Thoracic aorta (tissue), 2 donors: ENCODE measurements at places on chromosomes 6 and 20.

GRCh38 chr6:41560431-41561192 is 14.4 kb downstream of the FOXP4 start:
- H3K4me1 ChIP-seq: no peaks in the 10 kb centered on the region
- DNase-seq: no peak
- peak overlapping the region; percentile 64 for H3K4me3 ChIP-seq
- no peaks in the 10 kb centered on the region for H3K27me3 ChIP-seq
- peaks cover under 1% of the 10 kb centered on the region for H3K36me3 ChIP-seq
- H3K27ac ChIP-seq: no peak overlapping the region

DNA sequence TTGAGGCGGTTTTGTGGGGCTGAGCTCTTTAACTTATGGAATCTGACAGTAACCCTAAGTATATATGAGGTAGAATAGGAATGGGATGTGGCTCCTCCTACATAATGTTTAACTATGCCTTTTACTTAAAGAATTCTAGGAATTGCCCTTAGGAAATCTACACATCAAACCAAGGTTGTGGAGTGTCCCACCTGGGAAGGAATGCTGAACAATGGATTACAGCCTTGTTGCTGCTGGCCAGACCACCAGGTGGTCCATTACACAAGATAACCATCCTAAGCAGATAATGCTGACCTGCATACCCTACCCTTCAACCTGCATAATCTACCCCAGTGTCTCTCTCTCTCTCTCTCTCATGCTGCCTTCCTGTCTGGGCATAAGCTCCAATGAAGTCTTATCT is 35.0 kb upstream of the SLC22A16 start:
- H3K4me3 ChIP-seq: no peak overlapping the region
- no peak for DNase-seq
- H3K27me3 ChIP-seq: no peaks in the 10 kb centered on the region
- no peaks in the 10 kb centered on the region for H3K36me3 ChIP-seq
- peaks cover 4% of the 10 kb centered on the region for H3K4me1 ChIP-seq

GRCh38 chr6:37357288-37357687 is 3.5 kb downstream of the RNF8 start:
- no peaks in the 10 kb centered on the region for H3K27me3 ChIP-seq
- H3K27ac ChIP-seq: no peak overlapping the region
- no peak for DNase-seq
- H3K4me1 ChIP-seq: peaks cover 3% of the 10 kb centered on the region
- H3K4me3 ChIP-seq: no peak overlapping the region

DNA sequence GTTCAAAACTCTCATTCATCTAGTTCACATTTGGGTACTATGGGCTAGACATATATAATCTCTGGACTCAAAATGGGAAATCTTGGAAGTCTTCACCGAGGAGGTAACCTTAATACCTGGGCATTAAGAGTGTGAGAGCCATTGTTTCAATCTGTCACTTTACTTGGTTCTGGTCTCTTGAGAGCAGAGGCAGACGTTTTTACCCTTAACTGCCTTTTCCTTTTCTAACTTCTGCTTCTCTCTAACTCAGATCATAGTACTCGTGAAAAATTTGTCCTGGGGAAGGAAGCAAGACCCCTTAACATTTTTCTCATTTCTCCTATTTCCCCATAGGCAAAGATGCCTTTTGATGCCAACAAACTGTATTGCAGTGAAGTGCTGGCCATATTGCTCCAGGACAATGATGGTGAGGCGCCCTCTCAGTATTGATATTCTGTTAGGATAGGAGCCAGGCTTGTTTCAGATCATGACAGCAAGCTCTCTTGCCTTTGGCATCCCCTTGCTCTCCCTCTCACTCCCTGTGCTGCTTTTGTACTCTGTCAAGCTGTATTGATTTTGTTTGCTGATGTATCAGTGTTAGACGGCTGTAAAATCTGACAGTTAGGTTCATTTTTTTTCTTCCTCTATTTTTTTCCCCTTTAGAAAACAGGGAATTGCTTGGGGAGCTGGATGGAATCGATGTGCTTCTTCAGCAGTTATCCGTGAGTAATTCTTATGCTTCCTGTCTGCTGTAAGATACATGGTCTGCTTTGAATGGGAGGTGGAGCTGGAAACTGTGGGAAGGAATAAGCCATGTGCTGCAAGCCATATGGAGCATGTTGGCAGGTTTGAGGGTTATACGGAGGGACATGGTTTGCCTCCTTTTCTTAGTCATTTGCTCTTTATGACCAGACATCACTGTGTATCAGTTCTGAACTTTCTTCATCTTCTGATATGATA is 83.5 kb downstream of the CTNNBL1 start:
- no peak overlapping the region for H3K27ac ChIP-seq
- no peak for DNase-seq
- no peak overlapping the region for H3K4me3 ChIP-seq
- H3K4me1 ChIP-seq: no peaks in the 10 kb centered on the region

DNA sequence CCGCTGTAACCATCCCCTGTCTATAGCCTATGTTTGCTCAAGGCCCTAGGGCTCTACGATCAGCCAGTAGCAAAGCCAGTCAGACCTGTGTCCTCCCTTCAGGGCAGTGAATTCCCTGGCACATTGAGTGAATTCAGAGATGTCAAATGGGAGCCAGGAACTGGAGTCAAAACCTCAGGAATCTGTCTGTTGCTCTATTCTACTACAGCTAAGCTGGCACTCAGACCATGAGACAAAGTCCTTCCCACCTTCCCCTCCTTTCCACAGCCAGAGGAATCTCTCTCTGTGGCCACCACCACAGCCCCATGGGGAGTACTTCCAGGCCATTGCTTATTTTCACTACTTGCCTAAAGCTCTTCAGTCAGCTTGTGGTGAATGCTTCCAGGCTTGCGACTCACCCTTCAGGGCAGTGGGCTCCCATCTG is 82.0 kb downstream of the PKIB start:
- H3K27me3 ChIP-seq: no peaks in the 10 kb centered on the region
- no peak overlapping the region for H3K4me3 ChIP-seq
- H3K4me1 ChIP-seq: no peaks in the 10 kb centered on the region
- DNase-seq: no peak
- H3K27ac ChIP-seq: no peak overlapping the region
- no peaks in the 10 kb centered on the region for H3K36me3 ChIP-seq

- H3K27me3 ChIP-seq: no peaks in the 10 kb centered on the region
- no peak for DNase-seq
- H3K27ac ChIP-seq: no peak overlapping the region
- H3K36me3 ChIP-seq: no peaks in the 10 kb centered on the region
- H3K4me3 ChIP-seq: no peak overlapping the region
- H3K4me1 ChIP-seq: no peaks in the 10 kb centered on the region
Measured at GRCh38 chr20:35297155-35297554, 4.9 kb upstream of the FAM83C start.

GRCh38 chr20:9114709-9115108 is 45.8 kb downstream of the PLCB4 start:
- DNase-seq: no peak
- peaks cover 36% of the 10 kb centered on the region for H3K4me1 ChIP-seq

- no peaks in the 10 kb centered on the region for H3K4me1 ChIP-seq
- no peak overlapping the region for H3K27ac ChIP-seq
- H3K4me3 ChIP-seq: no peak overlapping the region
- H3K36me3 ChIP-seq: no peaks in the 10 kb centered on the region
- DNase-seq: no peak
- H3K27me3 ChIP-seq: no peaks in the 10 kb centered on the region
Measured at GRCh38 chr6:51489133-51489532, 598.3 kb downstream of the PKHD1 start.

DNA sequence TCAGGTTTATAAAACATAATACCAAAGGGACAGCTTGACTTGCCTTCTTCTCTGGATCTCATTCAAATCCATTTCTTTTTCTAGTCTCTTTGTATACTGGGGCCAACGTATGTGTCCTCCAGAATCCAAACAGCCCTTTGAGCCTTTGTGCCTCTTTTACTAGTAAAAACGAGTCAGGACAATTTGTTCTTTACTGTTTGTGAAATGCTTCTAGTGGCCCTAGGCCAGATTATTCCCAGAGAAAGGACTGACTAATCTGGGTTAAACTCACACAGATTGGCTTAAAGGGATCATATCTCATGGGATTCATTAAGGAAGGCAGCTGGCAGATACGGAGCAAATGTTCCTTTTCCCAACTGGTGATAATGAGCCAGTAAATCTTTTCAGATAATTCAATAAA is 32.1 kb upstream of the MANEA start:
- no peak for DNase-seq
- no peaks in the 10 kb centered on the region for H3K27me3 ChIP-seq
- no peaks in the 10 kb centered on the region for H3K36me3 ChIP-seq
- H3K27ac ChIP-seq: no peak overlapping the region
- no peak overlapping the region for H3K4me3 ChIP-seq

GRCh38 chr6:167129159-167129558 is 6.3 kb downstream of the CCR6 start:
- H3K27me3 ChIP-seq: no peaks in the 10 kb centered on the region
- H3K36me3 ChIP-seq: no peaks in the 10 kb centered on the region
- no peak overlapping the region for H3K4me3 ChIP-seq
- H3K27ac ChIP-seq: no peak overlapping the region

- no peaks in the 10 kb centered on the region for H3K4me1 ChIP-seq
- no peak overlapping the region for H3K27ac ChIP-seq
- no peak overlapping the region for H3K4me3 ChIP-seq
- H3K27me3 ChIP-seq: no peaks in the 10 kb centered on the region
- no peaks in the 10 kb centered on the region for H3K36me3 ChIP-seq
- DNase-seq: no peak
Measured at GRCh38 chr6:168248148-168248620, 71.4 kb downstream of the DACT2 start.

DNA sequence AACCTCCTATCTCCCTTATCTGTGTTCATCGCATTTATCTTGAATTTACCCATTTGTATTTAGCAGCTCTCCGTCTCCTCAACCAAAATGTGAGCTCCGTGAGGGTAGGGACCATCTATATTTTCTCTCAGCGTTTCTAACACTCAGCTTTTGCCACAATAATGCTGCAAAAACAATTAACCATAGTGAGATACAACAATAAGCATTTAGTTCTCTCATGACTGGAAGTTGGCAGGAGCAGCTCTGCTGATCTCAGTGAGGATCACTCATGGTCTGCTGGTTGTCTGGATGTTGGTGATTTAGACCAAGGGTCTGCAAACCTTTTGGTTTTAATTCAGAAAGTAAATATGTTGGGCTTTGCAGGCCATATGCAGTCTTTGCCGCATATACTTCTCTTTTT is 394.8 kb upstream of the RNF217 start:
- no peaks in the 10 kb centered on the region for H3K36me3 ChIP-seq
- no peak overlapping the region for H3K4me3 ChIP-seq
- H3K27ac ChIP-seq: no peak overlapping the region
- no peaks in the 10 kb centered on the region for H3K27me3 ChIP-seq
- no peaks in the 10 kb centered on the region for H3K4me1 ChIP-seq
- DNase-seq: no peak

GRCh38 chr6:39347206-39347605 is 24.7 kb upstream of the KCNK16 start:
- H3K27ac ChIP-seq: no peak overlapping the region
- DNase-seq: no peak
- H3K36me3 ChIP-seq: no peaks in the 10 kb centered on the region
- no peaks in the 10 kb centered on the region for H3K27me3 ChIP-seq

DNA sequence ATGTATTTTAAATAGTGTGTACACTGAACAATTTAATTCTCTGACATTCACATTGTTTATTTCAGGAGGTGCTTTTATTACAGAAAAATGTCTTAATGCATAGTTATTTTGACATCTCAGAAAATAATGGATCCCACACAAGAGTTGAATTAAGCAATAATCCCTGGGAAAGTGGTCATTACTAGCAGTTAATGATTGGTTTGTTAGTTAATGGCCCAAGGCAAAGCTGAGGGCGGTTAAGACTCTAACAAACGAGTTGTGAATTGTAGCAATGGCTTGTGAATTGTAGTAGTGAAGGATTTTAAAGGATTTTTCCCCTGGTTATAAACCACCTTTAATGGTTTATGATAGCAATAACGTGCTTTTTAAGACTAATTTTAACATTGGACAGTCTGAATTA is 1316.0 kb upstream of the GJE1 start:
- no peaks in the 10 kb centered on the region for H3K27me3 ChIP-seq
- H3K4me3 ChIP-seq: no peak overlapping the region
- H3K4me1 ChIP-seq: no peaks in the 10 kb centered on the region
- H3K27ac ChIP-seq: no peak overlapping the region
- no peaks in the 10 kb centered on the region for H3K36me3 ChIP-seq
- DNase-seq: no peak

DNA sequence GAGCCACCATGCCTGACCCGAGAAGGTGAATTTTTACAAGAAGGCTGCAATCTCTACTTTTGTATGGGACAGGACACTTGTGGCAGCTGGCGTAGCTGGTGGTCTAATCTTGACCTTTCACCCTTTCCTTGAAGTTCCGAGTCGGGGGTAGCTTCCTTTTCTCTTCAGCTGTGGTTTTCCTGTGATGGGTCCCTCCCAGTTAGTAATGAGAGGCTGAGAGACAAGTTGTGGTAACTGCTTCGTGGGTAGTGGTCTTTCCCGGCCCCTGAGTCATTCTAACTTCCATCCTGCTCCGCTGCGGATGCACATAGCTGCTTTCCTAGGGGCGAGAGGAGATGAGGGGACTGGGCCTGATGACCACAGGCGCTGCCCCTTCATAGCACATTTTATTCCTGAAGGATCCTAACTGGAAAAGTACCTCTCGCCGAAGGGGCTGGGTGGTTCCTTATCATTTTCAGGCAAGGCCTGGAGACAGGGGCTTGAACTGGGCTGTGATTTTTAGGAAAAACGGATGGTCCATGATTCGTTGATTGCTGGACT is 3.1 kb downstream of the SYNJ2 start:
- H3K4me1 ChIP-seq: peaks cover 58% of the 10 kb centered on the region
- H3K27me3 ChIP-seq: no peaks in the 10 kb centered on the region
- H3K4me3 ChIP-seq: no peak overlapping the region
- no peak for DNase-seq
